CD4-positive, alpha-beta T cell treated with Interferon alpha-2 for 1 hour (primary cell): ENCODE measurements at places on chromosomes 4 and X.

- DNase-seq = no peak
These were observed 65.9 kb upstream of the HPF1 start for GRCh38 chr4:169823685-169824084.

DNA sequence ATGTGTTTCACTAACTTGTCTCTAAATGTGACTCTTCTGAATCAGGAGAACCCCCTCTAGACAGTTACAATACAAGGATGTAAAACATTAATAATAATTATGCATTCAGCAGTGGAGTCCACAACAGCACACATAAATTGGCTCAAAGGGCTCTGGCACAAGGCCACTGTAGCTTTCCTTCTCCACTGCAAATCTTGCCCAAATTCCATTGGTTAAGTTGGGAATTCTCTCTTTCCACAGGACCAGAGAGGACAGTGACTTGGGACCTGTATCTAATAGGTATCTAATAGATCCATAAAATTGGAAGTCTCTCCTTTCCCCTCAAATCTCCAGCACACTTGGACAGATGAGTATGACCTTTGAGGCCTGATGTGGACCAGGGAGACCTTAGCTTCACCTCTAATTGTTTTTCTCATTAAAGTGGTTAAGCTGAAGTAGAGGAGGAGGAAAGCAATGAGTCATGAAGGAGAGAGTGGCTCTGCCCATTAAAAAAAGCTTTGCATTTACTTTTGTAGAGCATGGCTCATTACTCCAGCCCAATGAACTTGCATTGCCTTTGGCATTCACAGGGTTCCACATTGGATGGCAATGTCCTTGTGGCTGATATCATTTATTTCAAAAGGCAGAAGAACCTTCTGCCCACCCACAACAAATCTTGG lies 72.3 kb upstream of the SH3RF1 start:
- no peak for DNase-seq

- no peak for DNase-seq
These were observed 97.1 kb downstream of the PARM1 start for GRCh38 chr4:75030028-75030427.

- DNase-seq = no peak
These were observed 148.4 kb upstream of the PLAC1 start for GRCh38 chrX:134806707-134807038.

- no peak for DNase-seq
These were observed 80.7 kb upstream of the TMEM164 start for GRCh38 chrX:109922190-109922589.

DNA sequence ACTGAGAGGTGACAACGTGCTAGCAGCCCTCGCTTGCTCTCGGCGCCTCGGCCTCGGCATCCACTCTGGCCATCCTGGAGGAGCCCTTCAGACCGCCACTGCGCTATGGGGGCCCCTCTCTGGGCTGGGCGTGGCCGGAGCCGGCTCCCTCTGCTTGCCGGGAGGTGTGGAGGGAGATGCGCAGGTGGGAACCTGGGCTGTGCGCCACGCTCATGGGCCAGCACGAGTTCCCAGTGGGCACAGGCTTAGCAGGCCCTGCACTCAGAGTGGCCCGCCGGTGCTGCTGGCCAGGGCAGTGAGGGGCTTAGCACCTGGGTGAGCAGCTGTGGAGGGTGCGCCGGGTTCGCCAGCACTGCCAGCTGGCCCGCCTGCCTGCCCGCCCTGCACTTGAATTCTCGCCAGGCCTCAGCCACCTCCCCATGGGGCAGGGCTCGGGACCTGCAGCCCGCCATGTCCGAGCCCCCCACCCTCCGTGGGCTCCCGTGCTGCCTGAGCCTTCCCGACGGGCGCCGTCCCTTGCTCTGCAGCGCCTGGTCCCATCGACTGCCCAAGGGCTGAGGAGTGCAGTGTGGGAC lies 148.0 kb downstream of the RAPGEF2 start:
- no peak for DNase-seq
